CD4-positive, alpha-beta memory T cell (primary cell): ENCODE measurements at places on chromosomes 7 and 10. TPM values are rescaled to one million over a fixed set of nuclear protein-coding genes. Genes with fewer than 3 reads are reported as not detected.

The CLRN3 gene
- not detected for total RNA-seq

DNA sequence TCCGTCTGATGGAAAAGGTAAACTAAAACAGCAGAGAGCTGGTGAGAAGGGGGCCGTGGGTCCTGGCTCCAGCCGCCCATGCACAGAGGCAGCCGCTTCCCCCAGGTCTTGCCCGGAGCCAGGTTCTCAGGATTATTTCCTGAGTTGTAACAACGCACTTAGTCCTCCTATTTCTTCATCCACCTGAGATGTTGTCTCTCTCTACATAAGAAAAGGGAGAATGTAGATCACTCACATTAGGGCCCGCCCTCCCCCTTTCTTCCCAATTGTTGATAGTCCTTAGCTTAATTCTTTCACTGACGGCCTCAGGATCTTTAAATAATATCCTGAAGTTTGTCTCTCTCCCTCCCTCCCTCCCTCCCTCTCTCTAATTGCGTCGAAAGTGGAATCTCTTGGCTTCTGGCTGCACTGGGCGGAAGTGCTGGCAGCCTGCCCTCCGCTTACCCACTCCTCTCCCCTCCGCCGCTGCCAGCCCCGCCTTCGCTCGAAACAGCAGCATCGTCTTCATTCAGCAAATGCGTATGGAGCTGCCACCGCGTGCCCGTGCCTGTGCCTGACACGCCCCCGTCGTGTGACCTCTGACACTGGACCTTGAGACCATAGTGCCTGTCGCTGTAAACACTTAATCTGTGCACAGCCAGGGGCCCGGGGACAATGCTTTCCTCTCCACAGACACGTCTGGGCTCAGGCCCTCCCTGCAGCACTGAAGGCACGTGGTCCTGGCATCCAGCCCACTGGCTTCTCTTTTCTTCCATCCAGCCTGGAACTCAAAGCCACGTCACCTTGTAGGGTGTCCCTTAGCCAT is 174.5 kb upstream of the PPP2R2D start:
- no peak overlapping the region for H3K27ac ChIP-seq
- no peak for DNase-seq
- H3K27me3 ChIP-seq = no peaks in the 10 kb centered on the region

- no peaks in the 10 kb centered on the region for H3K4me1 ChIP-seq
- H3K4me3 ChIP-seq = no peak overlapping the region
- H3K27me3 ChIP-seq = no peaks in the 10 kb centered on the region
- no peak overlapping the region for H3K27ac ChIP-seq
- H3K36me3 ChIP-seq = no peaks in the 10 kb centered on the region
Observed at GRCh38 chr10:63365976-63366765, 99.6 kb downstream of the JMJD1C start.

DNA sequence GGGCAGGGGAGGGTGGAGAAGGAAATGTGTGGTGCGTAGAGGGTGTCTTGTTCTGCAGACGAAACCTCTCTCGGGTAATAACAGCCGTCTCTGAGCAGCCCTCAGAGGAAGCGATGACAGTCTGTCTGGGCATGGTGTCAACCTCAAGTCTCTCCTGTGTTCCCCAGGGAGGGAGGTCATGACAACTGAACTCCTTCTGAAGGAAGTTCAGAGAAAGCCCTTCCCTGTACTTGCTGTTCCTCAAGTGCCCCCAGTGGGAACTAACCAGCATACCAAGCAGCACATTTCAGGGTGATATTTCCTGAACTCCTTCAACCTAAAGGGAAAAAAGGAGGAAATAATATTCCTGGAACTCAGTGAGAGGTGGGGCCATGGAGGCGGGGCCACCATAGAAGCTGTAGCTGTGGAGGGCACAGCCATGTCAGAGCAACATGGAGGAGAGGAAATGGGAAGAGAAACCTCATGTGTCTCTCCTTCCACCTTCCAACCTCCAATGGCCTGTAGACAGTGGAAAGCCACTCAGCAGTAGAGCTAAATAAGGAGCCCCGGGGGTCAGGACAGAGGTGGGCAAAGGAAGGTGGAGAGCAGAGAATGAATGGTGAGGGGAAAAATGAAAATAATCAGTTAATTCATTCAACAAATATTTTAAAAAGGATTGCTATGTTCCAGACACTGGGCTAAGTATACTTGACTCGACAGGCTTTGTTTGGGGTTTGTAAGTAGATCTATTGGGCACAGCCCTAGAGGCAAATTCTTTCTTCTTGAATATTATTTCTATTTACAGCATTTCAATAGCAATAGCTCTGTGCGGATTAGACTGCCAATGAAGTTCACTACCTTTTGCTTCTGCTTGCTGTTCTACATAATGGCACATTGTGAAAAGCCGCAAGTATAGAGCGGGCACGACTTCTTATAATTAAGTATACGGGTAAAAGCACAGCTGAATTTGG is 61.0 kb upstream of the AOAH start:
- DNase-seq = peak; percentile 88
- peaks cover 93% of the 10 kb centered on the region for H3K4me1 ChIP-seq
- no peaks in the 10 kb centered on the region for H3K27me3 ChIP-seq
- H3K4me3 ChIP-seq = no peak overlapping the region

DNA sequence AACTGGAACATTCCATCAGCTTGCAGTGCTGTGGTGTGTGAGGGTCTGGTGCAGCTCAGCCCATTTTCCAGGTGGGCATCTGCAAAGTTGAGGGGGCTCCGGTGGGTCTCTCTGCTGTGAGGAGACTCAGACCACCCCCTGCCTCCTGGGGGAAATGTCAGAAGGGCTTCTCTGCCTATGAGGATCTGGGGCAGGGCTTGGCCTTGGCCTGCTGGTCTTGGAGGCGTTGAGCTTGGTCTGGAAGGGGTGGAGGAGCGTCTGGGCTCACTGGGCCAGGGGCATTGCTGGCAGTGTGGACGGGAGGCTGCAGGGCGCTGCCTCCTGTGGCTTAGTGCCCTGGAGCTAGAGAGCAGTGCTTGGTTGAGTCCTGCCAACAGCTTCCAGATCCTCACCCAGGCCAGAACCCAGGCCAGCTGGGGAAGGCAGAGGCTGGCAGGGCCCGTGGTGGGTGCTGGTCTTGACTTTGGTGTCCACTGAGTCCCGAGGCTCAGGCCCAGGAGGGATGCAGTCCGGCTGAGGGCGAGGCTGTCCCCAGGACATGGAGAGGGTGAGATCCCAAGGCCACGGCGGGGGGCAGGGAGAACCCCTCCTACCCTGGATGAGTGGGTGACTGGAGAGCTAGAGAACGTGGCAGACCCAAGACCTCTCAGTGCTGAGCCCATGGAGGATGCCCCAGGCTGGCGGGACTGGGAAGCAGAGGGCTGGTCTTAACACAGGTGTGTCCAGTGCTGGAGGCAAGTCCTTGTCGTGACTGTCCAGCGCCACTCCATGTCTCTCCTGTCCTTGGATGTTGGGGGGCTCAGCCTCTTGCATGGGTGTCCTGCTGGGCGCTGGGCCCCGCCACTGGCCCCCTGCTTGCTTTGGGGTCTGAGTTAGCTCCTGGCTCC is 2.8 kb downstream of the SPRN start:
- DNase-seq = no peak
- H3K4me1 ChIP-seq = no peaks in the 10 kb centered on the region
- no peaks in the 10 kb centered on the region for H3K36me3 ChIP-seq
- H3K4me3 ChIP-seq = no peak overlapping the region

DNA sequence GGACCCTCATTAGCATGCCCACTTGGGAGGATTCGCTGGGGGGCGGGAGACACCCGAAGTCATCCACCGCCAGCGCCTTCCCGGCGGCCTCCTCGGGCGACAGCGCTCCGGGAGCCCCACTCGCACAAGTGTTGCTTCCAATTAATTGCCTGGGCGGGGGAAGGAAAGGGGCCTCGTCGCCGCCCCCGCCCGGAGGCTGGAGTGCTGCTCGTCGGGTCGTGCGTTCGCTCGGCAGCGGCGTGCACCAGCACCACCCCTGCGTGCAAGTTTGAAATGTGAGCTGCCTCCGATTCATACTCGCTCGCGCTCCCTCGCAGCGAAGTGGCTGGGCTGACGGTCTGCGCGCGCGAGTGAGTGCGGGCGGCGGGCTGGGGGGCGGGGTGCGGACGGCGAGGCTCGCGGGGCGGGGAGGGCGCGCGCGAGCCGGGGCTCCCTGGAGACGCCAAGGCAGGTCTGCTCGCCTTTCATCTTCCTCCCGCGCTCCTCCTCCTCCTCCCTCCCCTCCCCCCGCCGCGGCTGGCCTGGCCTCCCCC is 104.6 kb upstream of the PPIF start:
- no peaks in the 10 kb centered on the region for H3K36me3 ChIP-seq
- H3K27ac ChIP-seq = no peak overlapping the region
- DNase-seq = peak; percentile 31
- no peaks in the 10 kb centered on the region for H3K27me3 ChIP-seq
- peaks cover 49% of the 10 kb centered on the region for H3K4me1 ChIP-seq

GRCh38 chr7:157438121-157439025 is 101.6 kb downstream of the DNAJB6 start:
- no peak overlapping the region for H3K27ac ChIP-seq
- no peak for DNase-seq
- no peaks in the 10 kb centered on the region for H3K27me3 ChIP-seq
- no peaks in the 10 kb centered on the region for H3K4me1 ChIP-seq

- H3K4me3 ChIP-seq = no peak overlapping the region
- no peaks in the 10 kb centered on the region for H3K36me3 ChIP-seq
- no peaks in the 10 kb centered on the region for H3K4me1 ChIP-seq
Observed at GRCh38 chr7:15457990-15458955, 103.5 kb downstream of the AGMO start.
